ENCODE measurements at places on chromosomes 3 and 15.

GRCh38 chr15:70863450-70864218 lies 9.7 kb upstream of the LARP6 start:
- DNase-seq, result no peak

DNA sequence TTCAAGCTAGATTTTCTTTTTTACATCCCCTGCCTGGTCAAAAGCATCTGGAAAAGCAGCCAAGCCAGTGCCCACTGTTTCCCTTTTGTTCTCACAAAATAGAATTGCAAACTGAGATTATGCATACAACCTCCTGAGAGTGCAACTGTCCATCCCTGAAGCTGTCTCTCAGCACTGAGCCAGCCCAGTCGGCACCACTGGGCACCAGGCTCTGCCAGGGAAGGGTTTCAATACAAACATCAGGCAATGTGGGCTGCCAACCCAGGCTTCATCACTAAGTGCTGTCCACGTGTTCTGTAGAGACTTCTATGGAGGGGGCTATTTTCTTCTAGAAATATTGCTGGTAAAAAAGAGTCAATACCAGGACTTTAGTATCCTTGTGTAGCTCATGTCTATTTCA lies 356.3 kb upstream of the TBL1XR1 start:
- DNase-seq, result no peak

- DNase-seq, result no peak
Observed at GRCh38 chr15:90603893-90604292, 74.2 kb downstream of the CRTC3 start.

DNA sequence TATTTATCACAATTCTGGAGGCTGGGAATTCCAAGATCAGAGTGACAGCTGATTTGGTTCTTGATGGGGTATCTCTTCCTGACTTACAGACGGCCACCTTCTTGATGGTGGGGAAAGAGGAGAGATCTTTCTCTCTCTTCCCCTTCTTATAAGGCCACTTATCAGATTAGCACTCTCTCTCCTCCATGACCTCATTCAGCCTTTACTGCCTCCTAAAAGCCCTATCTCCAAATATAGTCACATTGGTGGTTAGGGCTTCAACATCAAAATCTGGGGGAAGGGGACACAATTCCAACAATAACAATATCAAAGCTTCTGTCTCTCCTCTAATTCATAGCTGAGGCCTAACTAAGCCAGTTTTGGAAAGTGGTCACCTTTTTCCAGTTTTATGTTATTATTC lies 91.7 kb upstream of the MBNL1 start:
- DNase-seq, result no peak
